Right renal cortex interstitium (tissue), 3 donors: ENCODE measurements at places on chromosomes 1 and 21.

GRCh38 chr1:184905601-184906322 is 68.5 kb downstream of the NIBAN1 start:
- no peak for DNase-seq

GRCh38 chr21:34614628-34615486 is at the start of gene RCAN1:
RCAN1 (minus strand) TSS chr21:34615113; CDS start chr21:34615011, 102 bp downstream.
- DNase-seq, result peak; percentile 82

DNA sequence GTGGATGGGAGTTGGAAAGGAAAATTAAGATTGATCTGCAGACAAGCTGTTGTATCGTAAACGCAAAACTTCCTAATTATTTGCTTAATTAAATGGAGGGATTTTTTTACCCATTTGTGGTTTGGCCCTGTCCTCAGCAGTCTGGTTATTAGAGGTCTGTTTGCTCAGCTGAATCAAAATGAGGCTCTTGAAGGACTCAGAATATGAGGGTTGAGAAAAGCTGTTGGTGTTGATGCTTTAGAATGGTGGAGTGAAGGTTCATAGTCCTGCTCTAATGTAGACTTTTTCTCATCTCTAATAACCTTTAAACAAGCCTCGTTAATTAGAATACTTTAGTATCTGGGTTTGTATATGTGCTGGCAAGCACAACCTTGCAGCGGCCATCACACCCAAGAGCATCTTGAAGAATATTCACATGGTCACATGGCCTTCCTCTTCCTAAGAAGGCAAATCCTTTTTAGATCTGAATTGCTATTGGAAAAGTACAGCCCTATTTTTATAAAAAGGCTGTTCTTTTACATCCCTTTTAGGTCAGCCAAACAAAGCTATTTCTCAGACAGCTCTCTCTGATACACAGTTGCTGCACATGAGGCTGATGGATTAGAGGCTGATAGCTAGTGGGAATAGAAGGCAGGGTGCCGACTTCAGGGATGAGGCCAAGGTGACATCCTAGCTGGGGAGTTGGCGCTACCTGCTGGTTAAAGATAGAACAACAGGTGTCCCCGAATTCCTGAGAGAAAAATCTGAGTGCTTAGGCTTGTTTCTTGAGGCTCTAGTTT is 53.8 kb downstream of the MACF1 start:
- DNase-seq, result no peak

- DNase-seq, result no peak
These were observed 10.0 kb downstream of the C2CD2 start for GRCh38 chr21:41943851-41944250.

- no peak for DNase-seq
These were observed 143.2 kb downstream of the RASAL2 start for GRCh38 chr1:178237121-178237520.

GRCh38 chr1:8169364-8170058 is 143.4 kb upstream of the ERRFI1 start:
- peak; percentile 86 for DNase-seq
